ENCODE measurements at places on chromosomes 16 and 17. TPM values are rescaled to one million over a fixed set of nuclear protein-coding genes. Genes with fewer than 3 reads are reported as not detected.

The CXCL16 gene
- total RNA-seq = 3.2 TPM

The NPIPA3 gene
- total RNA-seq = 3.0 TPM

The MT4 gene
- total RNA-seq = not detected

The SPAG9 gene
- 211 TPM for total RNA-seq

The MYH4 gene
- 0.37 TPM for total RNA-seq

The CACNG3 gene
- total RNA-seq = not detected

The PLA2G10 gene
- 0.32 TPM for total RNA-seq

The FBXW10 gene
- not detected for total RNA-seq

The NOG gene
- 1.9 TPM for total RNA-seq

The USP43 gene
- total RNA-seq = 0.74 TPM

The OR2C1 gene
- 0.85 TPM for total RNA-seq

The KRTAP2-1 gene
- total RNA-seq = not detected

The HLF gene
- total RNA-seq = 7.7 TPM

The SSTR5 gene
- 0.32 TPM for total RNA-seq
